ENCODE measurements at places on chromosomes 3 and 15.

DNA sequence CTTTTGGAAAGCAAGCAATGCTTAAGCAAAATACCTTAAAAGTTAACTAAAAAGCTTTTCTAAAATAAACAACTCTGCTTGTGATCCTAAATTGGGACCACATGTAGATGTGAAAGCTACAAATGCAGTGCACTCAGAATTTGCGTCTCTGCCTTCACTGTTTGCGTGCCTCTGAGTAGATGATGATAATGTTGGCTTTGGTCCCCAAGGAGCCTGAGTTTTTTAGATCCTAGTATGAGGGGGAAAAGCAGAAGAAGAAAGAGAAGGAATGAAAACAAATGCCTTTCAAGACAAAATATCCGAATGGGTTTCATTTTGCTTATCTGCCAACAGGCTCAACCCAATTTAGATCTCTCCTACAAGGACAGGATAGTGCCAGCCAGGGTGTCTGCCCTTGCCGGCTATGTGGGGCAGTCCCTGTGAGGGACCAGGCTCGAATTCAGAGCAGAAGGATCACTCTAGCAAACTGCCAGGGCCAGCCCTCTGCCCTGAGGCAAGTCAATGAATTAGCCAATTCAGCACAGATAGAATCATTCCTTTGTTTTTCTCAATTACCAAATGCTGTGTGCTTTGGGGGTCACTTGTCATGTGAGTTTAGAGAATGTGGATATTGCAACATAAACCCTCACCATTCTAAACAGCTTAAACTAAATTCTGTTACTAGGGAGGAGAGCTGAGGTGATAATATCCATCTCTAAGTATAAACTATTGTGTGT is 28.5 kb downstream of the SCG5 start:
- H3K27me3 ChIP-seq: no peaks in the 10 kb centered on the region
- no peak overlapping the region for H3K27ac ChIP-seq
- H3K4me3 ChIP-seq: no peak overlapping the region
- H3K4me1 ChIP-seq: no peaks in the 10 kb centered on the region
- H3K36me3 ChIP-seq: no peaks in the 10 kb centered on the region
- DNase-seq: no peak

- no peak for DNase-seq
- no peaks in the 10 kb centered on the region for H3K36me3 ChIP-seq
- no peak overlapping the region for H3K27ac ChIP-seq
- H3K4me3 ChIP-seq: no peak overlapping the region
Measured at GRCh38 chr15:71628988-71629770, 181.2 kb upstream of the NR2E3 start.

GRCh38 chr15:69164807-69165636 is 4.6 kb downstream of the GLCE start:
- H3K4me3 ChIP-seq: no peak overlapping the region
- DNase-seq: no peak
- no peak overlapping the region for H3K27ac ChIP-seq
- H3K36me3 ChIP-seq: no peaks in the 10 kb centered on the region

- no peaks in the 10 kb centered on the region for H3K36me3 ChIP-seq
- H3K4me3 ChIP-seq: no peak overlapping the region
- H3K4me1 ChIP-seq: no peaks in the 10 kb centered on the region
- H3K27ac ChIP-seq: no peak overlapping the region
- no peaks in the 10 kb centered on the region for H3K27me3 ChIP-seq
Measured at GRCh38 chr15:39304201-39304841, 276.6 kb upstream of the THBS1 start.

GRCh38 chr3:3586336-3586735 is 212.9 kb upstream of the LRRN1 start:
- no peaks in the 10 kb centered on the region for H3K27me3 ChIP-seq
- H3K4me3 ChIP-seq: no peak overlapping the region
- no peaks in the 10 kb centered on the region for H3K36me3 ChIP-seq
- no peak for DNase-seq
- no peak overlapping the region for H3K27ac ChIP-seq

DNA sequence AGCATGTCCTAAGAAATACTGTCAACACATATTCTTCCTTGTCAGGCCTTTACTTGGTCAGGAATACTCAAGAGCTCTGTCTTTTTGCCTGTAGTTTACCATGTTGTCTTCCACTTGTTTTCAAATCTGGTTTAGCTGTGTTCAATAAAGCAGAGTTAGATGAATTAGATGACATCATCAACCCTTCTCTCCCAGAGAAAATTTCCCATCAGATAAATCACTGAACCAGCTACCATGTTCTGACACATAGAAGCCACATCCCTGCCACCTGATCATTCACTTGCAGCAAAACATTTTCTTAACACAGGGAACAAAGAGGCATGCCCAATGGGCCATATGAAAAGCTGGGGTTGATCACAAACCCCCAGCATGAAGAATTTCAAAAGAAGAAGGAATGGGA is 42.1 kb downstream of the TERC start:
- no peaks in the 10 kb centered on the region for H3K4me1 ChIP-seq
- H3K27me3 ChIP-seq: no peaks in the 10 kb centered on the region
- no peak overlapping the region for H3K4me3 ChIP-seq
- H3K36me3 ChIP-seq: no peaks in the 10 kb centered on the region
- no peak overlapping the region for H3K27ac ChIP-seq

GRCh38 chr15:99564221-99565048 is 1.3 kb upstream of the MEF2A start:
- H3K4me3 ChIP-seq: peak overlapping the region; percentile 51
- peak overlapping the region; percentile 80 for H3K27ac ChIP-seq
- no peaks in the 10 kb centered on the region for H3K27me3 ChIP-seq
- H3K36me3 ChIP-seq: no peaks in the 10 kb centered on the region
- H3K4me1 ChIP-seq: peaks cover 7% of the 10 kb centered on the region
- DNase-seq: no peak

DNA sequence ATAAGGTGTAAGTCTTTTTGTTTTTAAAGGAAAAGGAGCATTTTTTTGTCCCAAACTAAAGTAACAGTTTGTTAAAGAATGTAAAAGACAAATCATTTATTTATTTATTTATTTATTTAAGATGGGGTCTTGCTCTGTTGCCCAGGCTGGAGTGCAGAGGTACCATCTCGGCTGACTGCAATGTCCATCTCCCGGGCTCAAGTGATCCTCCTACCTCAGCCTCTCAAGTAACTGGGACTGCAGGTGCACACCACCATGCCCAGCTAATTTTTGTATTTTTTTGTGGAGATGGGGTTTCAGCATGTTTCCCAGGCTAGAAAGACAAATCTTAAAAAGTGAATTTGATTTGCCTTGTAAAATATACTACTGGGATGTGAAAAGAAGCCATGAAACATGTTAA is 86.3 kb upstream of the PLXND1 start:
- DNase-seq: no peak
- H3K27me3 ChIP-seq: no peaks in the 10 kb centered on the region
- no peaks in the 10 kb centered on the region for H3K36me3 ChIP-seq
- no peak overlapping the region for H3K4me3 ChIP-seq
- no peak overlapping the region for H3K27ac ChIP-seq

DNA sequence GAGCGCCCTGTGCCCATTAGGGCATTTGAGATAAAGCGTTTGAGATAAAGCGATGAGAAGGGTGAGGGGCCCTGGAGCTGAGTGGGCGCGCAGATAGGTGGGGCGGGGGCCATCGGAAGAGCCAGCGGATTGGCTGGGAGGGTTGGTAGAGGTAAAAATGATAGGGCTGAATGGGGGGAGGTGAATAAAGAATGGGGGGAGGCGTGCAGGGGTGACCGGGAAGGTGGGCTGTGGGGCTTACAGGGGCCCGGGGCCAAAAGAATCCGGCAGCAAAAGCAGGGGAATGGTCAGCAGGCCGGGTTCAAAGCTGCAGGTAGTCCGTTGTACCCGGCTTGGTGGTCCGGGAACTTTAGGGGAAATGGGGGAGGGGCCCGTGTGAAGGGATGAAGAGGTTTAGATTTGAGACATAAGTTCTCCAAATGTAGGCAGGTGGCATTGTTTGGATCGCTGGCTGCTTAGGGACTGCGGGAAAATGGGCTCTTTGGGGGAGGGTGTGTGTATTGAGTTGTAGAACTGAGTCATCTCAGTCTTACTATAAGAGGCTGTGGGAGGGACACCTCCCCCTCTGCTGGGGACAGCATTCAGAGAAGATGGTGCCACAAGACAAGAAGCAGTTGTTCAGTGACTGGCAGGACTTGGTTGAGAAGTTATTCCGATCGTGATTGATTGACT is 610 bp downstream of the ARID3B start:
- no peaks in the 10 kb centered on the region for H3K27me3 ChIP-seq
- DNase-seq: peak; percentile 53
- peaks cover 12% of the 10 kb centered on the region for H3K36me3 ChIP-seq
- H3K4me3 ChIP-seq: peak overlapping the region; percentile 97
- peak overlapping the region; percentile 62 for H3K27ac ChIP-seq
